ENCODE measurements at places on chromosomes 6 and 20. TPM values are rescaled to one million over a fixed set of nuclear protein-coding genes. Genes with fewer than 3 reads are reported as not detected.
A peak's percentile ranks its signal among the peaks of the same experiment; 100 is the strongest.

DNA sequence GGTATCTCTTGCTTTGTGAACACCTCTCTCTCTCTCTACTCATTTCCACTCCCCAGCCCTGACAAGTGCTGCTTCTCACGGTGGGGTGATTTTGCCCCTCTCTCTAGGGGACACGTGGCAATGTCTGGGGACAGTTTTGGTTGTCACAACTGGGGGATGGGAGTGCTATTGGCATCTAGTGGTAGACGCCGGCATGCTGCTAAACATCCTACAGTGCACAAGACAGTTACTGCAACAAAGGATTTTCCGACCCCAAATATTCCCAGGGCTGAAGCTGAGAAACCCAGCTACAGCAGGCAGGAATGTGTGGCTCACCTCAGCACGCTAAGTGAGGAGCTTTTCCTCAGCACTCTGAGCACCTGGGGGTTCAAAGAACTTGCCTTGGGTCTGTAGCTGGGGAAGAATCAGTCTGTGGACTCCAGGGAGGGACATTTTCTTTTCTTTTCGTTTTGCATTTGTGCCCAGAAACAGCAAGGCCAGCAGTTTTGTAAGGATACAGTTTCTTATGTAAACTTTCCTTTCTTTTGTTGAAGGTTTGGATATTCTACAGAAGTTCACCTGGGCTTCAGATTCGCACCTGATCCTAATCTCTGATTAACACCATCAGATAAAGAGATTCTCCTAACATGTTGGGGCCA lies 246.9 kb upstream of the ZFP64 start:
- DNase-seq, result no peak

DNA sequence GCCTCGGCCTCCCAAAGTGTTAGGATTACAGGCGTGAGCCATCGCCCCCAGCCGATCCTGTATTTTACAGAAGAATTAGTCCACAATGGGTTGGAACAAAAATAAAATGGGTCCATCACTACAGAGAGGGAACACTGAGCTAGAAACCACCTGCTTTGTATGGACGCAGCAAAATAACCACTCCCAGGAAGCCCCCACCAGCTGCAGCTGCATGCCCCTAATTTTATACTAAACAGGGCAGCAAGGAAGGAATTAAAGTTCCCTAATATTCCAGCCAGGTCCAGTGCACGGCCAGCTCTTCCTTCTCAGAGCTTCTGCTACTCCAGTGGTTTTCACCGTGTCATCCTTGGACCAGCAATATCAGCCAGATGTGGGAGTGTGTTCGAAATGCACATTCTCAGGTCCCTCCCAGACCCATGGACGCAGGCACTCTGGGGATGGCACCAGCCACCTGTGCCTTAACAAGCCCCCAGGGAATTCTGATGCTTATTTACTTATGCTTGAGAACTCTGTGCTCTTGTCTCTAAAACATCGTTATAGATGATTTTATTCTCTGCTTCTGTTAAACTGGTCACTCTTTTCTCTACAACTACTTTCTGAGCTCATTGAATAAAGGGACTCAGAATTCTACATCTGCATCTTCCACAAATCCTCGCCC lies 189.5 kb upstream of the SLC24A3 start:
- no peak for DNase-seq

Gene OR2B6
- not detected for total RNA-seq

Gene SNRPB2
- 58.6 TPM for total RNA-seq

Gene GMDS
- 30.8 TPM for total RNA-seq

GRCh38 chr6:47446669-47447330 lies 30.8 kb upstream of the CD2AP start:
- DNase-seq, result no peak

Gene TXLNB
- total RNA-seq, result 0.36 TPM

- DNase-seq, result peak; percentile 26
Measured at GRCh38 chr6:34663831-34664255, 32.7 kb downstream of the ILRUN start.

- no peak for DNase-seq
Measured at GRCh38 chr6:169807699-169808607, 56.5 kb downstream of the ERMARD start.

Gene APOBEC2
- 0.16 TPM for total RNA-seq

DNA sequence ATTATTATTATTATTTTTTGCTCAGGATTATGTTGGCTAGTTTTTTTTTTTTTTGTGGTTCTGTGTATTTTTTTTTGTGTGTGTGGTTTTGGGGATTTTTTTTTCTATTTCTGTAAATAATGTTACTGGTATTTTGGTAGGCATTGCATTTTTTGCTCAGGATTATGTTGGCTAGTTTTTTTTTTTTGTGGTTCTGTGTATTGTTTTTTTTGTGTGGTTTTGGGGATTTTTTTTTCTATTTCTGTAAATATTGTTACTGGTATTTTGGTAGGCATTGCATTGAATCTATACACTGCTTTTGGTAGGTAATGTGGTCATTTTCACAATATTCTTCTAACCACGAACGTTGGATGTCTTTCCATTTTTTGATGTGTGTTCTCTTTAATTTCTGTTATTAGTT lies 17.4 kb downstream of the PHF3 start:
- no peak for DNase-seq

Gene DAAM2
- 3.4 TPM for total RNA-seq

Gene CTCFL
- total RNA-seq, result not detected

Gene PKIG
- total RNA-seq, result 134 TPM

Gene DEFB112
- total RNA-seq, result not detected

Gene SMAP1
- total RNA-seq, result 32.4 TPM

- DNase-seq, result peak; percentile 16
Measured at GRCh38 chr20:38635721-38636288, 34.2 kb downstream of the ARHGAP40 start.

- peak; percentile 98 for DNase-seq
Measured at GRCh38 chr6:111973118-111973761, 80.7 kb upstream of the CCN6 start.

GRCh38 chr6:153044295-153044694 lies 41.8 kb upstream of the MTRF1L start:
- no peak for DNase-seq

Gene CST2
- total RNA-seq, result not detected

DNA sequence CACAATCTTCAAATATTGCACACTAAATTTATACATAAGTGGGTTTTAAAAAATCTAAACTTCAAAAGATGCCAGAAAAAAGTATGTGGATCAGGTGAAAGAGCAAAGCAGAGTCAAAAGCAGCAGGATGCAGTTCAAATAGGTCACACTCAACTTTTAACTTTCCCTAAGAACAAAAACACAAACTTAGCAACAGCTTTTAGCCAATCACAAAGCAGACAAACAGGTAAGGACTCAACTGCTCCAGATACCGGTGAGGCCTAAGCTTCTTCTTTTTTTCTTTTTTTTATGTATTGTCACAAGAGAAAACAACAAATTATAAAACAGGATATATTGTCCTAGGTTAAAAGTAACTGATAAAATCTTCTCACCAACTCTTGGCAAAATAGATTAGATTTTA lies 74.7 kb downstream of the SESN1 start:
- no peak for DNase-seq

- DNase-seq, result no peak
Measured at GRCh38 chr20:4901031-4901818, 100.1 kb downstream of the SLC23A2 start.

DNA sequence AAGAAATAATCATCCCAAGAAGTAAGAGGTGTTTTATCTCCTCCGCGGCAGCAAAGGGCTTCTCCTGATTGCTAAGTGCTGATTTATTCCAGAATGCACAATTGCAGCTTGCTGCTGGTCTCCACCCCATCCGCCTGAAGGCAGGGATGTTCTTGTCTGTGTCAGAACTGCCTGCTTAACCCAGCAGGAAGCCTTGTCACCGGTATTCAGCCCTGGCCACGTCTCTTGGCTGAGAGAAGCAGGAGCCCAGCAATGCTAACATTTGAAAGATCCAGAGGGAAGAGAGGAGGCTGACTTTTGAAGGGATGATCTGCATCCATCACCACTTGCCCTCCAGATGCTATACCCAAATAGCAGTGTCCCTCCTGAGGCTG lies 4.2 kb downstream of the SCML4 start:
- DNase-seq, result no peak

GRCh38 chr6:158381214-158381613 lies 68.9 kb downstream of the TULP4 start:
- DNase-seq, result no peak

GRCh38 chr20:49893242-49894072 lies 21.9 kb downstream of the SPATA2 start:
- no peak for DNase-seq

GRCh38 chr6:16204653-16205376 lies 33.6 kb upstream of the GMPR start:
- no peak for DNase-seq

Gene SNPH
- 7.7 TPM for total RNA-seq

- DNase-seq, result no peak
Measured at GRCh38 chr6:168418711-168419121, 22.3 kb upstream of the SMOC2 start.

DNA sequence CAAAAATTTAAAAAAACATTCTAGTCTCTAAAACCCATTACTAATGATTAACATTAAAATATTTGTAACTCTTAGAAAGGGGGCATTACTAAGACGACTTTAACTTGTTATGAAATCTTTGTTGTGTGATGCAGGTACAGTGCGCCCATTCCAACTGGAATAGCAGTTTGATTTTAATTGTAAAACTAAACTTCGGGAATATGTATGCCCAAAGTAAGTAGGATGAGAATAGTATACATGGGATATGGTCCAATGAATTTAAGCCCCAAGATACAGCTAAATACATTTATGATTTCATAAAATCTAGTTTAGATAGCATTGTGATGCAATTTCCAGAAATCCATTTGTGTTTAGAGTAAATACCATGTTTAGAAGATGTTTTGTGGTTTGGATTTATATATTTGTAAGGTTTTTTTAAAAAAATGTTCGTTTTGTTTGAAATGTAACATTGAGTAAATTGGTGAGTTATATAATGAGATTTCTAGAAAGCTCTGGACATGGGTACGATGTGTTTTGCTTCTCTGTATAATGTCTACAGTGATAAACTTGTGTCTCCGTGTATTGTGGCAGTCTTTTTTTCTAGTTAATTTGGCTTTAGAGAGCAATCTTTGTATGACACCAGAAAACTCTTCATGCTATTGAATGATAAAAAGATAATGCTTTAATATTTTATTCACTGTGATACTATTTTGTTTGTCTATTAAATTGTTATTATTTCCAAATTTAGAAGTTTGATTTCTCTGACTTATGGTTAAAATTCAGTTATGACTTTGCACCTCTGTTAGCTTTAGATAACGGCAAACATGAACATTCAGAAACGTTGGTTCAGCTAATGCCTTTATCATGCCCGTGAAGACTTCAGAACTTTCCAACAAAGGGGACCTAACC lies 54.8 kb downstream of the RNF182 start:
- no peak for DNase-seq
